Smooth muscle cell of the pulmonary artery (primary cell): ENCODE measurements at places on chromosomes 7 and 10. TPM values are rescaled to one million over a fixed set of nuclear protein-coding genes. Genes with fewer than 3 reads are reported as not detected.

Gene KIF11
- total RNA-seq = 3.0 and 8.7 TPM in 2 replicates

Gene PRKCQ
- 0.03 TPM in 1 of 2 replicates, not detected in the other for total RNA-seq

Gene ADAM22
- 0.43 and 0.52 TPM in 2 replicates for total RNA-seq

Gene CALML5
- total RNA-seq = not detected in 2 replicates

Gene VIPR2
- total RNA-seq = 0.07 TPM in 1 of 2 replicates, not detected in the other

Gene AKR1C1
- 79.3 and 99.2 TPM in 2 replicates for total RNA-seq

Gene SGCE
- 43.2 and 116 TPM in 2 replicates for total RNA-seq
